ENCODE measurements at places on chromosomes 2 and 18.

GRCh38 chr2:12778369-12778768 lies 61.6 kb downstream of the TRIB2 start:
- DNase-seq = no peak

DNA sequence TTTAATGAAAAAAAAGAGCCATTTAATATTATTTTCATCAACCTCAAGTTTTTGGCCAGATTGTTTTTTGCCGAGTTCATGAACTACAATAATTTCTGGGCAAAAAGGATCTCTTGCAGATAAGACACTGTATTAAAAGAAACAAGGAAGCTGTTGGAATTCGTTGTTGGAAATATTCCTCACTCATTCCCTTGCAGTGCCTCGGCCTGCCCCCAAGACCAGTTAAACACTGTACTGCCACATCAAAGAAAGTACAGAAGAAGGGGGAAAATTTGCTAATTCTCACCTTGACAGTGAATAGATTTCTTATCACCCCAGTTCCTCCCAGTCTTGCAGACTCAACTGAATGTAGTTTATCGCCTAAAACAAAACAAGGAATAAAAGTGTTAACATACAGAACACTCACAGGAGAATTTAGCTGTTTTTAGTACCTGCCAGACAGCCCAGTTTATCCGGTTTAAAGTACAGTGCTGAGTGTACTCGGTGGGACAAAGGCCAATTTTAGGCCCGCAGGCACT lies 1.2 kb downstream of the IDH1 start:
- no peak for DNase-seq

- DNase-seq = no peak
Measured at GRCh38 chr2:48844417-48845155, 89.1 kb upstream of the LHCGR start.

DNA sequence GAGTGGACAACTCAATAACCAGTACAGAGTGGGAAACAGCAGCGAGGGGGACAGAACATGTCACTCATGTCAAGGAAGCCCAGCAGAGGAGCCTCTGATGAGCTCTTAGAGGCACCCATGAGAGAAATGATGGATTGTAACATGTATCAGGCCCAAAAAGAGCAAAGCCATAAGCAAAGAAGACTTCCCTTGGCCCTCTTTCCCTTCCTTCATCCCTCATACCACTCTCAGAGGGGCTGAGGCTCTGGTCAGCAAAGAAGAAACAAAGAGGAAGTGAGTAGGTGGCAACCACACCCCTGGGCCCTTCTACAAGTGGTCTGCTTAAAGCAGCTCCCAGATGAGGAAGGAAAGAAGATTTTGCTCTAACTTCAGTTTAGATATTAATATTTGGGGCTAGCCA lies 112.8 kb downstream of the CDC42EP3 start:
- DNase-seq = no peak

DNA sequence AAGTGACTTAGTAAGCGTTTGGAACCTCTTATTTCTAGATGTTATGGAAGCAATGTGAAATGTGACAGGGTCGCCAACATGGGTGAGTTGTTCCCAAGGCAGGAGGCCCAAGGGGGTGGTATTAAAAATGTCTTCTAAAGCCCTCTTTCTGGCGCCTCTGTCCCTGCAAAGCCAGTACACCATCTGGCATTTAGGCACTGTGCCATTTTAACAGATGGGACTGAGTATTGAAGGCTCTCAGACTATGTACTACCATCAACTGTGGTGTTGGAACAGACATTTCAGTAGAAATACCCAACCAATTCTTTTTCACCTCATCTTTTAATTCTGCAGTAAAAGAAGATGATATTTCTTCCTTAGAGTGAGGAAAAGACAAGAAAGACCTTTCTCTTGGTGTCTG lies 384.5 kb upstream of the MMADHC start:
- DNase-seq = no peak

DNA sequence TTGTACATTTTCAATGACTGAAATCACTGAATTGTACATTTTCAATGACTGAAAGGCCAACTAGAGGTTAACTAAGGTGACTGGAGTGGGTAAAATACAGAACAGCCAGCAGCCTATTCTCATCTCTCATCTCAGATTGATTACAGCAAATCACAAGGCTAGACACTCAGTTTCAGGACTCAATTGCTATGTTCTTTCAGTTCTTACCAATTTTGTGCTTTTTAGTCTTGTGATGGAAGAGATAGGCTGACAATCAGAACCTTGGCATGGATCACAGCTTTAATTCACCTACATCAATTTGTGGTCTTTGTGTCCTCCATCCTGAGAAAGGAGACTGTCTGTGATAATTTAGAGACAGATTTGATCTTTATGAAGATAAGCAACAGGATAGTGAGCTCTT lies 124.7 kb downstream of the GULP1 start:
- DNase-seq = no peak

GRCh38 chr18:668260-668659 lies 10.8 kb downstream of the TYMS start:
- no peak for DNase-seq

GRCh38 chr2:239625156-239625845 lies 224.5 kb upstream of the HDAC4 start:
- no peak for DNase-seq

DNA sequence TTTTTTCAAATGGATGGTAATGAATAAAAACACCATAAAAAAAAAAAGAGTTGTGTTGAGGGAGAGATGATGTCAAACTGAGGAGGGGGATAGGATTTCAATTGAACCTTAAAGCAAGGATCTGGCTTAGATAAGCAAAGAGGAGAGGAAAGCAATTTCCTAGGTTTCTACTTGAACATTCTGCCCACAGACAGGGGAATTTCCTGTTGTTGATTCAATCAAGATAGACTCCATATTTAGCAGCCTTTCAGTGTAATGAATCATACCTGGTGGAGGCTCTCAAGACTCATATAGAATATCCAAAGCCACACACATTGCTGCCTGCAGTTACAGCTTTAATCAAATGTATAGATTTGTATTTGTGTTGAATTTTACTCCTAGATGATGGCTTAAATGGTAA lies 294.4 kb upstream of the PIK3C3 start:
- DNase-seq = no peak

DNA sequence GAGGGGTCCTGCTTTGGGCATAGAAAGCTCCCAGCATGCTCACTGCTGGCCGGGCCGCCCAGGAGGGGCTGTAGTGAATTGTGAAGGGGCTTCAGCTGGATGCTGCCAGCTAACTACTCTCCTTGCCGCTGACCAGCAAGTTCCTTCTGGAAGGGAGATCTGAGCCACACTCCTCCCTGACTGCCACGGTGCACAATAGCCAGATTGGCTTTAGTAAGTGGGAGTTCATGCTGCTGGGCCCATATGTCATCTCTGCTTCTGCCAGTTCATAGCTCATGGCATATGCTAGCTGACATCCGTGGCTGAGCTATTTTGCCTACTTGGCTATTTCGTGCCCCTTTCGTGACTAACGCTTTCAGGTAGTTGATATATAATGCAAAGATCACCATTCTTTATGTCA lies 51.6 kb upstream of the ROCK2 start:
- no peak for DNase-seq

DNA sequence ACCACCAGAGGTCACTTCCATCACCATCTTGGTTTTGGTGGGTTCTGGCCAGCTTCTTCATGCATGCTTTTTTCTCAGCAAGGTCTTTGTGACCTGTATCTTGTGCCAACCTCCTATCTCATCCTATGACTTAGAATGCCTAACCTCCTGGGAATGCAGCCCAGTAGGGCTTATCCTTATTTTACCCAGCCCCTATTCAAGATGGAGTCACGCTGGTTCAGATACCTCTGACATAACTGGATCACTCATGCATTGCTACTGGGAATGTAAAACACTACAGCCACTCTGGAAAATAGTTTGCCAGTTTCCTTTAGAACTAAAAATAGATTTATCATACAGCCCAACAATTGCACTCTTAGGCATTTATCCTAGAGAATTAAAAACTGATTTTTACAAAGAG lies 219.2 kb downstream of the IRS1 start:
- DNase-seq = no peak

- DNase-seq = no peak
Measured at GRCh38 chr2:176321916-176322315, 52.7 kb downstream of the MTX2 start.

DNA sequence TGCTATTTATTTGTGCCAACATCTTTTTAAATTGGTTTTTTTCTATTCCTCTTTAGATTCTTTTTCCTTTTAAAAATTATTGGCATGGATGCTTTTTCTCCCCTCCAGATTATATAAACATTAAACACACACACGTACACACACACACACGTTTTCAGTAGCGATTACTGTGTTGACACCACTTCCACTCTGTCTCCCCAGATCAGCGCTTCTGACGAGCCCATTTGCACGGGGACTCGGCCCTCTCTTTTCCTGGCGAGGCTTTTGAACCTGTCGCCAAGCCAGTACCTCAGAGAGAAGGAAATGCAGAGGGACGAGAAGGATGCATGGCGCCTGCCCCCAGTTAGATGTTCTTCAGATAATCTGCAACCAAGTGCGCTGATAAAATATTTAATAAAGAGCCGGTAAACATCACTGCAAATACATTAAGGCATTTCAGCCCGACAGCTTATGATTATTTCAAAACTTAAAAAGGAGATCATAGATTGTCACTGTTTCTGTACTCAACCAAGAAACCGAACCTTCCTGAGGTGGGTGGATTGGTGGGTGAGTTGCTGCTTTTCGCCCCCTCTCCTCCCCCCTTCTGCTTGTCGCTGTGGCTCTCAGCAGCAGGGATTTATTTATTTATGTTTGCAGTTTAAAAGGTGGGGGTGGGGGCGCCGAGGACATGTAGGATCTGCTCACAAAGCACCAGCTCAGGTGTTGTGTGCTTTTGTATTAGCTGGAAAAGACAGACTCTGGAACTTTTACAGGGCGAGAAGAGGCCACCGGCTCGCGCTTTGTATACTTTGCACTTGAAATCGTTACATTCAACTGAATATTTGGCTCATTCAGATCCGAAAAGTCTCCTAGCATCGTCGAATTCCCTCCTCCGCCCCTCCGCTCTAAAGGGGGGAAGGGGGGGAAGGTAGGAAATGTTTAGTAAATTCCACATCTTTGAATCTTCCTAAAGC lies 787 bp upstream of the TBR1 start:
- DNase-seq = no peak

GRCh38 chr2:20419007-20419576 lies 27.8 kb upstream of the RHOB start:
- DNase-seq = no peak

DNA sequence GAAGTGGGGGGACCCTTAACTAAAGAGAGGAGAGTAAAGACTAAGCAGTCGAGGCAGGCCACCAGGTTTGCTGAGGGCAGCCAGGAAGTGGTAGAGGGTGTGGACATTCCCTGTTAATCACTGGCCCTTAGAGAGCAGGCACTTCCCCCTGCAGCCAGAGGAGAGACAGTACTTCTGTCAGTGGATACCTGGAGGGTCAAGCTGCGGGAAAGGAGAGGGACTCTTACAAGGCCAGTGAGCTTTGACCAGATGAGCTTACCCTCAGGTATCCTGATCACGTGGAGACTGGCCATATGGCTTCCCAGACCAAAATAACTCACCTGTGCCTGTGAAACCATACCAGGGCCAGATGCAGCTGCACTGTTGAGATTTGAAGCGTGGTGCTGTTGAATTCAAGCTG lies 28.6 kb downstream of the ITGA6 start:
- no peak for DNase-seq

- DNase-seq = no peak
Measured at GRCh38 chr2:120330946-120331822, 14.8 kb upstream of the INHBB start.

- no peak for DNase-seq
Measured at GRCh38 chr2:174074831-174075230, 109.7 kb upstream of the SP3 start.

DNA sequence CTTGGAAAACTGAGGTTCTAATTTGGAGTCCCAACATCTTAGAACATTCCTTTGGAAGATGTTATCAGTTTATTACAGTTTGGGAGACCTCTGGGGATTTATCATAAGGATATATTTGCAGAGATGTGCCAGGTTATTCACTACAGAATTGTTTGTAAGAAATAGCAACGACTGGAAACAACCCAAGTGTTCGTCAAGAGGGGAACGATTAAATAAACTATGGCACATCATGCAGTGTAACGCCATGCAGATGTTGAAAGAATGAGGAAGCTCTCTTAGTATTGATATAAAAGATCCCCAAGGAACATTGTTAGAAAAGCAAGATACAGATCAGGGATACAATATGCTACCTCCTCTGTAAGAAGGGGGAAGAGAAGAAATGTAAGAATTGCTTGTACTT lies 210.6 kb downstream of the TMEM247 start:
- DNase-seq = no peak

Measured in stimulated activated CD4-positive, alpha-beta T cell treated with anti-CD3 and anti-CD28 coated beads, Interleukin-2, amount 100 ng/mL, for 4 hours (primary cell).